AG10803 (cell line): ENCODE measurements at places on chromosomes 11 and 22.
A peak's percentile ranks its signal among the peaks of the same experiment; 100 is the strongest.

- DNase-seq: no peak
Measured at GRCh38 chr11:11171854-11172253, 181.2 kb downstream of the CSNK2A3 start.

DNA sequence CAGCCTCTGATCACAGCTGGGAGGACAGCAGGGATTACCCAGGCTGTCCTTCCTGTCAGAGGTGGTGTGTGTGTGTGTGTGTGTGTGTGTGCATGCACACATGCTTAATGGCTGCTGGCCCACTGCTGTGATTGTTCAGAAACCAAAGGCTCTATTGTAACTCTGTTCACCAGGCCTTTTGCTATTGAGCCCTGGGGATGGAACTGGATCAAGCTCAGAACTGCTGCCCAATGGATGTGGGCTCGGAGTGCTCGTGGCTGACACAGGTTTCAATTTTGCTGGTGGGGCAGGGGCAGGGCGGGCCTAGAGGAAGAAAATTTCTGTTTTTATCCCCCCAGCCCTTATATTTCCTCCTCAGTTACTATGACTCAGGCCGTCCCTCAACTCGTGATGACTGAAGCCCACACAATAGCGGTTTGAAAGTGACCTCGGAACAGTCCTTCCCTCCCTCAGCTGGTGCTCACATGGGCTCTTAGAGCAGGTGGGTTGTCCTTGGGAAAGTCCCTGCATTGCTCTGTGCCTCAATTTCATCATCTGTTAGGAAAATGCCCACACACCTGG lies 359.3 kb downstream of the TENM4 start:
- DNase-seq: peak; percentile 67

- DNase-seq: no peak
Measured at GRCh38 chr11:7787239-7787638, 9.5 kb downstream of the OR5P2 start.

- no peak for DNase-seq
Measured at GRCh38 chr11:79447038-79447786, 6.4 kb upstream of the TENM4 start.

DNA sequence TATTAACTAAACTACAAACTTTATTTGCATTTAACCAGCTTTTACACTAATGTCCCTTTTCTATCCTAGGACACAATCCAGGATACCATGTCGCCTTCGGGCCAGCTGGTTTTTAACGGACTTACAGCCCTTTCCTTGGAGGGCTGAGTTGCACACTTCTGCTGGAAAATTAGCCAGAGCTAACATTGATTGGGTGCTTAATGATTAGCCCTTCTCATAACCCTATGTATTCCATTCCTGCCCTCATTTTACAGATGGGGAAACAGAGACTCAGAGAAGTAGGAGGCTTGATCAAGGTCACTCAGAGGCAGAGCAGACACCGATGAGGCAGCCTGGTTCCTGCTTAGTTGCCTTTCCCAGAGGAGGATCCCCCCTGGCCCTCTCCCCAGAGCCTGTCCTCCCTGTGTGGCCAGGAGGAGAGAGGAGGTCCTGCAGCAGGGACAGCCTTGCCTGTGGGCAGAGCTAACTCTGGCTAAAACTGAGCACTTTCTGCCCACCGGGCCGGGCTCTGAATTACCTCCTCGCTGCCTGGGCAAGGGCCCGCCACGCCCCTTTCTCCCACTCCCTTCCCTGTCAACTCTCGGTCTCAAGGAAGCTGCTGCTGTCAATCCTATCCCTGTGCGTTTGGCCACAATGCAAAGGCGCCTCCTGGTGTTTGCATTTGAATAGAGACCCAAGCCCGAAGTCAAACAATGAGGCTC lies 59.6 kb upstream of the PAX6 start:
- peak; percentile 28 for DNase-seq
